AG20443 (cell line): ENCODE measurements at places on chromosomes 1 and 21.

DNA sequence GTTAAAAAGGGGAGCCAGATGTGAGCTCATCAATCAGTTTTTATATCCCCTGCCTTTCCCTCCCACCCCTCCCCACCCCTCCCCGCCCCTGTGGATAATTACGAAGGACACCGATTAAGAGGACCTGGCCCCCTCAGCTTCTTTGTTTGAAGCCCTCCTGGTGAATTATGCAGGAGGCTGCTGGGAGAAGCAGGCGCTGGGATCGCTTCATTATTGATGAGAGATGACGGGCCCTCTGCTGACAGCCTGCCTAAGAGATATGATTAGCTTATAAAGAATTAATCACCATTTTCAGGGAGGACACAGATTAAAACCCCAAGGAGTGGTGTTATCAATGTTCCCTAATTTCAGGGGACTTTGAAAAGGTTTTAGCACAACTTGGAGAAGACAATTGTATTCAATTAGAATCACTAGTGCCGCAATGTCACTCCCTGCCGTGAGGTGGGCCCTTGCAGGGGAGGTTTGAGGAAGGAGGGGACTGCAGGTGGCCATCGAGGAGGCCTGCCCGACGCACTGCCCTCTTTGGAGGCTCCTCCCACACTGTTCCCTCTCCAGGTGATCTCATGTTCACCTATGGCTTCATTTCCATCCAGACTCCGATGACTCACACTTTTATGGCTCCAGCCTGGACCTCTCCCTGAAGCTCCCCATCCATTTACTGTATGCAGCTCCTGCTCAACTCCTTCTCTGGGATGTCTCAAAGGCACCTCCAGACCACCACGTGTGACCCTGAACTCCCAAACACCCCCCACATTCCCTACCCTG is 67.0 kb upstream of the KLHDC7A start:
- no peak for DNase-seq

DNA sequence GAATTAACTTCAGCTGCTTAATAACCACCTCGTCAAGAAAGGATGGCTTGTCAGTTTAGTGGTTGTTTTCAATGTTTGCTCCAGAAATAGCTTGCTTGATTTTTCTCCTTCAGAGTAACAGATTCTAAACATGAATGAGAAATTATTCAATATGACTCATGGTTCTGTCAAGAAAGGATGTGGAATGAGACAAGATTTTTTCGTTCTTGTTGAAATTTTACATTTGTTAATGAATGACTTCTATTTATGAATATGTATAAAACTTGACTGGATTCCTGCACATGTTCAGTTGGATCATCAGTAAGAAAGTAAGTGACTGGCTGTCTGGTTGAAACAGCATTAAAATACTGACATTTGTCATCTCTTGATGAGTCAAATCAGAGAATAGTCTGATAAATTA is 38.3 kb downstream of the IFI44 start:
- no peak for DNase-seq

DNA sequence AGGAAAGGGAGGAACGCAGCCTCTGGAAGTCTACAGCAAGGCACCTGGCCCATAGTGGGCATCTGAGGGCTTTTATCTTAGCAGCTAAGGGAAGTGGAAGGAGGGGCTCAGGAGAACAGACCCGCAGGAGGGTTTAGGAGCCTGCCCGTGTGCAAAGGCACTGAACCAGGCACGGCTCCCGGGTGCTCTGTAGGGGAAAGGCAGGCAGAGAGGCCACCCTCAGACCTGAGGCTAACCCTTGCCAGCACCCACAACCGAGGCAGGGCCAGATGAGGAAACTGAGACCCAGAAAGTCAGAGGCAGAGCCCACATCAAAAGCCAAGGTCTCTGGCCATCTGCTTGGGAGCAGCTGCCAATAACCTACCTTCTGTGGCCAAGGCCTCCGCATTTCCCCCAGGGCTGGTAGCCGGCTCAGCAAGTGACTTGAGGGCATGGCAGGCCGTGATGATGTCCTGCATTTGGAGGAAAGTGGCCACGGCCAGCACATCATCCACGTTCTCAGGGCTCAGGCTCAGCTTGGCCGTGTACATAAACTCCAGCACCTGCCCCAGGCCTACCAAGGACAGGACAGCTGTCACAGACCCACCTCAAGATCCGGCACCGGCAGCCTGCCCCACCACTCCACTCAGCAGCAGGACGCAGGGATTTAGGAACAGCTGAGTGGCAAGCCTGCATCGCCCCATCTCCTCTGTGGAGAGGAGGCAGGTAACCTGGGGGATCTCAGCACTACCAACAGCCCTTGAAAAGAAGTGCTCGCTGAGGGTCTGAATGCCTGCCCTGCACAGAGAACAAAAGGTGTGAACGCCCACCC is 29.1 kb downstream of the ZBTB17 start:
- DNase-seq, result no peak

GRCh38 chr1:47785561-47786271 is 211.5 kb downstream of the TRABD2B start:
- no peak for DNase-seq

DNA sequence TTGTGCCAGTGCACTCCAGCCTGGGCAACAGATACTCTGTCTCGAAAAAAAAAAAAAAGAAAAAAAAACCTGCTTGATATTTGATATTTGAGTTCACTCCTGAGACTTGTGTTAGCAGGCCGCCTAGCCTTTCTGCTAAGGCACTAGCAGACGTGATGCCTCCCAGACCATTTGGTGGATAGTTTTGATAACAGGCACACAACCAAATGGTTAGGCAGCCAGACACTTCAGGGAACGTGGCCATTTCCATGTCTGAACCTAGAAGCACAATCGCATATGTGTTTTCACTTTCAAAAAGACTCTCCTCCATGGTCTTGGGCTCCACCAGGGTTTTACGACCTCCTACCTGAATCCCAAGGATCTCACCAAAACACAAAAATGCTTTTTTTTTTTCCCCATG is 1319.5 kb downstream of the BRINP3 start:
- DNase-seq, result no peak

DNA sequence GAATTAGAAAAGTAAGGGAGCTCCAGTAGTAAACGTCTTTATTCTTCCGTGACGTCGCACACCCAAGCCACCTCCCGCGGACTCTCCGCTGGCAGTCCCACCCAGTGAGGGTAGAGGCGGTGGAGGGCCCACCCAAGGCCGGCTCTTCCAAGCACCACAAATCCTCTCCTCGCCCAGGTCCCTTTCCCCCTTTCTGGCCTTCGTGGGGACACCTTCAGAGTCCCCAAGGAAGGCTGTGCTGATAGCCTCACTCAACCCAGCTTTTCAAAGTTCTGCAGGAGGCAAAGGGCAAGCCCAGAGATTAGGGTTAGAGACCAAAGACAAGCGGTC is 349 bp upstream of the GPN2 start:
- no peak for DNase-seq
